Bronchial smooth muscle cell (primary cell): ENCODE measurements at places on chromosomes 16 and 17. TPM values are rescaled to one million over a fixed set of nuclear protein-coding genes. Genes with fewer than 3 reads are reported as not detected.

The ADAD2 gene
- not detected in 2 replicates for total RNA-seq

The SYCE1L gene
- 0.17 and 0.32 TPM in 2 replicates for total RNA-seq

The SPSB3 gene
- total RNA-seq = 33.6 and 52.0 TPM in 2 replicates

The ZNF423 gene
- 0.63 and 0.69 TPM in 2 replicates for total RNA-seq

The PHOSPHO1 gene
- total RNA-seq = not detected in 2 replicates

The KRTAP2-2 gene
- total RNA-seq = not detected in 2 replicates

The CD300LF gene
- not detected in 2 replicates for total RNA-seq

The KRT27 gene
- total RNA-seq = not detected in 2 replicates

The SEPTIN12 gene
- total RNA-seq = not detected in 2 replicates

The MYH3 gene
- total RNA-seq = 0.16 and 0.60 TPM in 2 replicates

The SYNGR3 gene
- total RNA-seq = 2.7 and 2.9 TPM in 2 replicates

The GP2 gene
- total RNA-seq = not detected in 2 replicates

The ALOX15 gene
- 0.17 TPM in 1 of 2 replicates, not detected in the other for total RNA-seq

The RIPOR1 gene
- 21.6 and 35.9 TPM in 2 replicates for total RNA-seq

The SLC2A4 gene
- total RNA-seq = 0.09 and 0.16 TPM in 2 replicates

The NPIPB6 gene
- 0.47 and 0.94 TPM in 2 replicates for total RNA-seq

The CCNF gene
- total RNA-seq = 3.3 and 4.7 TPM in 2 replicates

The ZPBP2 gene
- not detected in 2 replicates for total RNA-seq

The NPIPB9 gene
- total RNA-seq = 2.4 TPM in 1 of 2 replicates, not detected in the other

The USB1 gene
- total RNA-seq = 11.2 and 14.3 TPM in 2 replicates

The ABCC11 gene
- total RNA-seq = 0.26 and 0.32 TPM in 2 replicates

The CACNB1 gene
- 4.3 and 7.1 TPM in 2 replicates for total RNA-seq

The ALOX15B gene
- not detected in 2 replicates for total RNA-seq

The NGFR gene
- 0.26 and 0.32 TPM in 2 replicates for total RNA-seq

The CACNG3 gene
- not detected in 2 replicates for total RNA-seq
